Ovary (tissue), 10 donors: ENCODE measurements at places on chromosomes 4 and X.

DNA sequence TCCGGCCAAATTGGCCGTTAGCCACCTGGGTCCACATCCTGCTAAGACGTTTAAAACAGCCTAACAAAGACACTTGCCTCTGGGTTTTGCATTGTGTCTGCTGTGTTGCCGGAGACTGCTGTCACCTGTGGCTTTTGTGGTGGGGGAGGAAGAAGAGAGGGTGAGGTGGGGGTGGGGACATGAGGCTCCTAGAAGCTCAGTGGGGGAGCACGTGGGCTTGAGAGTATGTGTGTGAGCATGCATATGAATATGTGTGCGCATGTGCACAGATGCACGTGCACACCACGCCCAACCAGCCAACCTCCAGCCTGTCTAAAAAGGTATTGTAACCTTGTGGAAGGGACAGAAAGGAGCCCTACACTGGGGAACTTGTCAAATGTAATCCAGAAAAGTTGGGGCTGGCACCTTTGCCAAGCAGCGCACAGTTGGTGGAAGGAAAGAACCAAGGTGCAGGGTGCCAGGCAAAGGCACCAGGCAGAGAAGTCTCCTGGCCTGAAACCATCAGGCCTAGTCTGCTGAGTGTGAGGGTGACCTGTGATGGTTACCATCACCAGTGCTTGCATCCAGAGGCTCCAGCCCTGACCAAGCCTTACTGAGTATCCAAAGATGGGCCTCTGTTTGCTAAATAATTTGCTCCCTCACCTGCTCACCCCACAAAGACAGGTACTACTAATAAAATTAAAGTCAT, 10.1 kb upstream of the SASH3 start:
- DNase-seq: no peak

GRCh38 chr4:150411520-150411919, 170.4 kb upstream of the MAB21L2 start:
- no peak for DNase-seq

DNA sequence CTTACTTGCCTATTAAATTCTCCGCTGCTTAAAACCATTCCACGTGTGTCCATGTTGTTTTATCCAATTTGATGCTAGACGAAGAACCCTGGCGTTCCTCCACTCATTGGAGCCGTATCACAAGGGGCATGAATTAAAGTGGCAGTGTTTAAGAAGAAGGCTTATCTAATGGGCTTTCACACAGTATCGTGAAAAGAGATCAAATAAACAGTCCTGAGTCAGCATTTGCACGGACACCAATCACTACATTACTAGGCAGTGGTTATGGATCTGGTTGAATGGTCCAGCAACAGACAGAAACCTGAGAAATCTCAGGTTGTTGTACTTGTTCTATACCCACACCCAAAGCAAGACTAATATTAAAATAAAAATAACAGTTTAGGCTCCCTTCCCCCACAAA, 671.6 kb downstream of the FAT4 start:
- no peak for DNase-seq

GRCh38 chr4:111037591-111038360, 414.9 kb upstream of the PITX2 start:
- DNase-seq: no peak

DNA sequence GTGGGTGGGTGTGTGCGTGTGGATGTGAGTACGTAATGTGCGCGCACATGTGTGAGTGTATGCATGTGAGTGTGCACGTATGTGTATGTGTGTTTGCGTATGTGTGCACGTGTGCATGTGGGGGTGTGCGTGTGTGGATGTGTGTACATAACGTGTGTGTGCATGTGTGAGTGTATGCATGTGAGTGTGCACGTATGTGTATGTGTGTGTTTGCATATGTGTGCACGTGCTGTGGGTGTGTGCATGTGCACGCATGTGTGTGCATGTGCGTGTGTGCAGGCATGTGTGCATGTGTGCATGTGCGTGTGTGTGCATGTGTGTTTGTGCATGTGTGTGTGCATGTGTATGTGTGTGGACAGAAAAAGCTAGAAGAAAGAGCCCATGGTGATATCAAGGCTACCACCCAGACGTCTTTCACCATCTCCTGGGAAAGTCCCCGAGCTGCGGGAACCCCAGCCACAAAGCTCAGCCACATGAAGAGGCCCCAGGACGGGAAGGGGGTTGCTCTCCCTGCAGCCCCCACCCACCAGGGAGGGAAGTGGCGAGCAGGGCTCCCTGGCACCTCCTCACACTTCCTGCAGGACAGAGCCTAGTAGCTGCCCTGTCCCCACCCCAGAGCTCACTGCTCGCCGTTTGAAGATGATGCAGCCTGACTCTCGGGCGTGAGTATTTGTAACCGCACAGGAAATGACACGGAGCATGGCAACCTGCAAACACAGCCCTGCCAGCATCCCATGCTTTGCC, 108.3 kb downstream of the DCTD start:
- DNase-seq: no peak

GRCh38 chr4:119861731-119862130, 204.9 kb downstream of the MAD2L1 start:
- DNase-seq: no peak

GRCh38 chr4:101104312-101105052, 242.8 kb downstream of the PPP3CA start:
- no peak for DNase-seq

GRCh38 chr4:88616275-88617150, 24.2 kb downstream of the HERC3 start:
- DNase-seq: no peak

DNA sequence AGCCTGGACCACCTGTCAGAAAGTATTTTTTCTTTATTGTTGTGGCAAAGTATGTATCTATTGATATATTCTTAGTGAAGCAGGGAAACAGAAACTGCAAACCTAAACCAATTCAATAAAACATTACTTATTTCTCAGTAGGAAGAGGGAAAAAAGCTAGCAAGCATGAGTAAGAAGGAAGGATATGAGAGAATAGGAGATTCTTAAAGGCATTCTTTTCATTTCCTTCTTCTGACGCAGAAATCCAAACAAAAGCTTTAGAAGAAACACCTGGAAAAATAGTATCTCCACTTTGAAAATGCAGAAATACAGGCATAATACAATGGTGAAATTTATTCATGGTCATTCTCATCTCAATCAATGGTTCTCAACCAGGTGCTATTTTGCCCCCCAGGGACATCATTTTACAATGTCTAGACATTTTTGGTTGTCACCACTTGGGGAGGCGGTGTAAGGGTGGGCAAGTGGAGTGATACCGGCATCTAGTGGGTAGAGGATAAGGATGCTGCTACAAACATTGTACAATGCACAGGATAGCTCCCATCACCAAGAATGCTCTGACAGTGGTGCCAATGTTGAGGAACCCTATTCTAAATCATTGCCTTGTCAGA, 21.7 kb upstream of the ATXN3L start:
- DNase-seq: no peak

GRCh38 chr4:53767482-53767881, 176.2 kb upstream of the LNX1 start:
- DNase-seq: no peak

DNA sequence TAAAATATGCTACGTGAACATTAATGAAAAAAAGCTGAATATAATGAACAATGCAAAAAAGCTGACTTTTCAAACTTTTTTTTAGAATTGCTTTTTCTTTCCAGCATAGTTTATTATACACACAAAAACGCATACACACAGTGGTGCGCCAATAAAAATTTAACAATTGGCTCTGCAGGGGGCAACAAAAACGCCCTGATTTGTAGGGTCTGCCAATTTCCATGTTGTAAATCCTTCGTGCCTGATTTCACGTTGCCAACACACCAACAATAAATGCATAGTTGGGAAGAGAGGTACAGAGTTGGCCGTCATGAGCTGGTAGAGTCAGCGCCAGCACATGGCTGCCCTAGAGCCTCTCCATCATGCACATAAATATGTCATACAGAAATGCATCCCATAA, 333.1 kb downstream of the MAPK10 start:
- no peak for DNase-seq
